T-helper 9 cell (primary cell): ENCODE measurements at places on chromosomes 5 and 9.

GRCh38 chr5:60352992-60353599, 346.9 kb downstream of the DEPDC1B start:
- DNase-seq, result no peak

DNA sequence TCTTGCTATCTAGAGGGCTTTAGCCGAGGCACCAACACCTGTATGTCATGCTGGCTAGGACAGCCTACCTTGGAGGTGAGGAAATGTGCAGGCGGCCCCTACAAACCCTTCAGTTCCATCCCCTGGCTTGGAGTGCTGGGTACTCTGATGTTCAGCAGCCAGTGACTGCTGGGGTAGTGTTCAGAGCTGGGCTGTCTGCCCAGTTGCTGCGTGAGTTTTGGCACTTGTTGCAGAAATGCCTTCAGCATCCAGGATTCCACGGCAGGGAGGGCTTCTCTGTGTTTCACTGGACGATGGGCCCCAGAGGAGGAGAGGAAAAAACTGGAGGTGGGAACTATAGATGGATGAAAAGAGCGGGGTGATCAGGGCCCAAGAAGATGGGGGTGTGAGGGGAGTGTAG, 10.4 kb downstream of the SWI5 start:
- DNase-seq, result no peak

GRCh38 chr5:50878470-50878869, 212.0 kb downstream of the PARP8 start:
- no peak for DNase-seq

DNA sequence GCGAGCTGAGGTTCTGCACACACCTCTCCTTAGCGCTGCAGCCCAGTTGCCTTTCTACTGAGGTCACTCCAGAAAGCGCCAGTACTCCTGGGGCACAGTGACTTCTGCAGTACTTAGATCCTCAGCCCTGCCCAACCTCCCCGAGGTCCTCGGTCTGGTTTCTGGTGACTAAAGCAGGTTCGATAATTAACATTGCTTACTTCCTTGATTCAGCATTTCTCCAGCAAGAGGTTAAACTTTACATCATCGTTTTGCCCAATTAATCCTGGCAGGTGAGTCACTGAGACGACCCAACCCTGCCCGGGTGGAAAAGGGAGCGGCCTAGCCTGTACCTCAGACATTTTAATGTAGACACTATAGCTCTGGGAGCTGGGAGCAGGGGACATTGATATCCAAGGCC, 77.6 kb downstream of the PLAC8L1 start:
- no peak for DNase-seq

GRCh38 chr5:176631383-176632200, 1.1 kb downstream of the EIF4E1B start:
- DNase-seq, result no peak

DNA sequence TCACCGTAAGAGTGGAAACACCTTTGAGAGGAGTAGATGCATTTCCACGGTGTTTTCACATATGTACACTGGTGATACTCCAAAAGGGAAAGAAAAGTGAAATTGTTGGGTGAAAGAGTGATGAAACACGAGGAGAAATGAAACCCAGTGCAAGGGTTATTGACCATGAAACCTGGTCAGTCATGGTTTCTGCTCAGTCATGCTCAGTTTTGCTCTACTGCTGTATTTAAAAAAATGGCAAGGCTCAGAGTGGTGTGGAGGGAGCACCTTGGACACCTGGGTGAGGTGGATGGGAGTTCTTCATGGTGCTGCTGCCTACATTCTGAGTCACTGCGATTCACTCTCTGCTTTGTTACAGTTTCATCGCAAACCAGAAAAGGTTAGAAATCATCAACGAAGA, 32.3 kb downstream of the NTRK2 start:
- no peak for DNase-seq

DNA sequence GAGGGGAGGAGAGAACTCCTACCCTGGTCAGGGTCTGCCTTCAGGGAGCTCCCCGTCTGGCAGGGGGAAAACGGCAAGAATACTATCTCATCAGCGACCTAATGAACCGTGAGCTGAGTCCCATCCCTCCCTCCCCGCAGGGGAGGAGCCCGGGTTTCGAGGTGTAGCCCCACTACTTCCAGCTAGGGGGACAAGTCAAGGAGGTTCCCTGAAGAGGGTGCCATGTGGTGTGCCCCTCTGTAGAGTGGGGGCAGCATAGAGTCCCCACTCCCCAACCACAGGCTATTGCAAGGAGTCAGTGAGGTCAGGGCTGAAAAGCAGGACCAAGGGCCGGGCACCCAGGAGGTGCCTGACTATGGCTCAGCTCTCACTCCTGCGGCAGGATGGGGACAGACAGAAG, 50.9 kb upstream of the RXRA start:
- no peak for DNase-seq

DNA sequence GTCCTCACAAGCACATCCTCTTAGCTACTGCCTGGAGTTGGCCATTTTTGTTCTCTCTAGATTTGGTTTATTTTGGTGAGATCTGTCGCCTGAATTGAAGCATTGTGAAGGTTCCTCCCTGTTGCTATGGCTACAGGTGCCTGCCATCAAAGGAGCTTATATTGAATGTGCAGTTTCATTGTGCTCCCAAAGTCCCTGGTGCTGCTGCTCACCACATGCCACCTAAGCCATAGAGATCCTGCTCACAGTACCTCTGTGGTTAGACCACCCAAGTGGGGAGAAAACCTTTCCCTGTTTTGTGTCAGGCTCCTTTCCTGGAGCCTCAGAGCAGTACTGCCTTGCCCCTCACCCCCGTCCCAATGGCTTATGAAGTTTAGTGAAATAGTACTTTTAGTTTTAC, 383.4 kb downstream of the TMEM38B start:
- DNase-seq, result no peak

- no peak for DNase-seq
Observed at GRCh38 chr9:121156263-121156731, 45.4 kb downstream of the RAB14 start.

DNA sequence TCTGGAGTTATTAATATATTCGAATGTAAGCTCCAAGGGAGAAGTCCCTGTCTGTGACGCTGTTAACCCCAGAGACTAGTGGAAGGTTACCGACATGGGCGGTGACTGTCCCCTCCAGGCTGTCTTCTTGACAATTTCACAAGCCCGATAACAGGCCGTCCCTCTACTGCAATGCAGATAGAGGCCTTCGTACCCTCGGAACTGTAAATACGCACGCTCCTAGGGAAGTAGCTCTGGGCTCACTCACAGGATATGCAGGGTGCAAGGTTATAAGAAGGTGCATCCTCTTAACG, 680 bp upstream of the RFK start:
- peak; percentile 35 for DNase-seq

DNA sequence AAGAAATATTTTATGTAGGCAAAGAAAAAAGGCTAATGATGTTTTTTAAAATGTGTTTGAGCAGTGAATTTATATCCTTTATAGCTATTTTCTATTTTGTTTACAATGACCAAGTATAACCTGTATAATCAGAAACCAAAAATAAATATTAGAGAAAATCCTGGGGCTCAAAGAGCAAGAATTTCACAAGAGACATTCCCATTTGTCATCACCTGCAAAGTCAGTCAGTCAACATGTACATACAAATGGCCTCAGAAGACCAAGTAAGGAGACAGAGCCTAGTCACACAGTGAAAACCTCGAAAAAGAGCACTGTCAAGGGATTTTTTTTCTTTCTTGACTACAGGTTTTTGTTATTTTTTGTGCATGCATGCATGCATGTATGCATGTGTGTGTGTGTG, 231.4 kb downstream of the GLIS3 start:
- DNase-seq, result no peak

- no peak for DNase-seq
Observed at GRCh38 chr5:95631255-95631958, 11.5 kb downstream of the GPR150 start.

- DNase-seq, result no peak
Observed at GRCh38 chr5:10626473-10627013, 62.7 kb downstream of the ANKRD33B start.

DNA sequence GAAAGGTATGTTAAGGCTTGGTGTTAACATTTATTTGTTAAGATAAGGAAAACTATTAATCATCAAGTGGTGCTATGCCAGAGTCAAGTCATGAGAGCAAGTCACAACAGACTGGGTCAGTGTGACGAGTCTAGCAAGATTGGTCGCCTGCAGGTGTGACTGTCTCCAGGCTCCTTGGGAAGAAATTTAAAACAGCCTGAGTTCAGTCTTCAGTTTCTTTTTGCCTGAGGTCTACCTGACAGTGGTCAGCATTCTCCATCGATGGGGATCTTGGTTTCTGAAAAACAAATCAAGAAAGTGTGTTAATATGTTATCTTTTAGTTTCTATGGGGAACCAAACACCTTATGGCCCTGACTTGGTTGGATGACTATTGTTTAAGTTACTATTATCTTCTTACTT, 56.3 kb downstream of the CETN3 start:
- no peak for DNase-seq

- DNase-seq, result no peak
Observed at GRCh38 chr9:134175808-134176598, 11.6 kb upstream of the RNU6ATAC start.

DNA sequence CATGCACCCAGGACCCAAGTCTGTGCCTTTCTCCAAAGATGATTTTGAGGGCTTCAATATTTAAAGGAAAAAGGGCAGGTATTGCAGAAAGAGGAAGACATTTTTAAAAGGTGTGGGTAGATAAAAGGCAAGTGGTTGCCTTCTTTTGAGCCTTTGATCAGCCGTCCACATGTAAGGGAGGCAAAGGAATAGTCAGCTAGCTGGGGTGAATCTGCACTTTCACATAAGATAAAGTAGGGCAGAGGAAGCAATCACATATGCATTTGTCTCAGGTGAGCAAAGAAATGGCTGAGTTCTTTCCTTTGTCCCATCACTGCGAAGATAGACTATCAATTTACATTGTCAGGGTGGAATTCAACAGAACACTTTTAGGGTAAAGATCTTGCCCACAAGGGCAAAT, 19.9 kb downstream of the MGAT1 start:
- no peak for DNase-seq

- DNase-seq, result no peak
Observed at GRCh38 chr5:103434057-103434456, 128.5 kb downstream of the NUDT12 start.

- DNase-seq, result no peak
Observed at GRCh38 chr5:13501176-13501575, 443.3 kb downstream of the DNAH5 start.

GRCh38 chr5:164934039-164934438, 1428.6 kb downstream of the MAT2B start:
- no peak for DNase-seq

DNA sequence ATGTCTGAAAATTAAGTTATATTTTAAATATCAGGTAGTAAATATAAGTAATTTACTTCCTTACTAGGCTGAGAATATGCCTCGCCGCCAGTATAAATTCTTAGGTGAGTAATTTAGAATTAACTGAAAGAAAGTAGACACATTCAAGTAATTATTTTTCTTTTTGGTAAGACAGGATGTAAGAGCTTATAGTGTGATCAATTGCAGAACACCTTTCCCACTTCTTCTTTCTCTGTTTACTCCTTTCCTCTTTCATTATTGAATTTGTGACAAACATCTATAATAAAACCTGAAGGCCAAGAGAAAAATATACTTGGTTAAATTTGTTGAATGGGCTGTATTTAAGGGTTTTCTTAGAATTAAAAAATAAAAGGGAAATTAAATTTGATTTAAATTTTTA, 195.1 kb upstream of the CDKN2B start:
- DNase-seq, result no peak

GRCh38 chr5:68002836-68003235, 212.7 kb upstream of the PIK3R1 start:
- DNase-seq, result no peak

DNA sequence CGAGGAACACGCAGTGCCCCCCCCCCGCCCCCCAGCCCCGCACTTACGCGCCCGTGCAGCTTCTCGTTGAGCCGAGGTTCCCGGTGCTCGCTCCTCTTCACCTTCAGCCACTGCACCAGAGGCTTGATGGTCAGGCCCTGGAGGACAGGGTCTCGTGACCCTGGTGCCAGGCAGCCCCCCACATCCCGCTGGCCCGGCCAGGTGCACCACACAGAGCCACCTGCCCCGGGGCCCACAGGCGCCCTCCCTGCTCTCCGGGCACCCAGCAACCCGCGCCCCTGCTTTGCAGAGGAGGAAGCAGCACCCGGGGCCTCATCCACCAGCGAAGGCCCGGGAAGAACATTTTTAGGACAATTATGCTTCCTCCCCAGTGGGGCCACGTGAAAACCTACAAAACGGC, 39.0 kb downstream of the EXOC3 start:
- DNase-seq, result no peak

GRCh38 chr9:3758816-3759576, 233.2 kb upstream of the RFX3 start:
- no peak for DNase-seq

- no peak for DNase-seq
Observed at GRCh38 chr5:96248131-96248530, 184.9 kb downstream of the PCSK1 start.
